ENCODE measurements at places on chromosomes 1 and 21.

GRCh38 chr1:213622365-213623063, 365.3 kb upstream of the PROX1 start:
- DNase-seq: no peak

DNA sequence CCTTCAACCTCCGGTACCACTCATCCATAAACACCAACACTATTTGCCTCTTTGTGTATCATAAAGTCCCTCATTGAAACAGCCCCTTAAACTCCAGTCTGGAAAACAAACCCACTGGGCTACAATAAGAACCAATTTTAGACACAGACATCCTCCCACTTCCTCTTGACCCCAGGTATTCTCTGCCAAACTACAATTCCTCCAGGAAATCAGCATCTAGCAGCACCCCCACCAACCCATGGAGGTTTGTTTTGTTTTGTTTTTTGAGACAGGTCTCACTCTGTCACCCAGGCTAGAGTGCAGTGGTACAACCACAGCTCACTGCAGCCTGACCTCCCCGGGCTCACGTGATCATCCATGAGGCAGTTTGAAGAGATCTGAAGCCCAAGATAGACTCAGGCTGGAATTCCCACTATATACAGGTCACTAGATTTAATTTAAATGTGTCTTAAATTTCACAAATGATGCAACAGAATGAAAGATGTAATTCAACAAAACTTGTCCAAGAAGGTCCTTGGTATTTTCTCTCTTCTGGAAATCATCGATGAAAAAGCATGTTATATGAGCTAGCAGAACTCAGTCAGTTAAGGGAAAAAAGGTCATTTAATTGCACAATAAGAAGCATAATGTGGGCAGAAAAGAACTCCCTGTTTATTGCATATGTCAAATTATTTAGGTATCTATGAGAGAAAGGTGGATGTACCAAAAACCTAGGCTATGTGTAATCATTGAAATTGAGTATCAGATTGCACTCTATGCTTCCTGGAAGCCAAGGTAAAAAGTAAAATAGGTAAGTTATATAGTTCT, 30.3 kb downstream of the TCP10L start:
- no peak for DNase-seq

- no peak for DNase-seq
Measured at GRCh38 chr1:201925301-201925567, 21.1 kb downstream of the LMOD1 start.

- DNase-seq: no peak
Measured at GRCh38 chr1:9785406-9785805, 38.4 kb downstream of the CLSTN1 start.

DNA sequence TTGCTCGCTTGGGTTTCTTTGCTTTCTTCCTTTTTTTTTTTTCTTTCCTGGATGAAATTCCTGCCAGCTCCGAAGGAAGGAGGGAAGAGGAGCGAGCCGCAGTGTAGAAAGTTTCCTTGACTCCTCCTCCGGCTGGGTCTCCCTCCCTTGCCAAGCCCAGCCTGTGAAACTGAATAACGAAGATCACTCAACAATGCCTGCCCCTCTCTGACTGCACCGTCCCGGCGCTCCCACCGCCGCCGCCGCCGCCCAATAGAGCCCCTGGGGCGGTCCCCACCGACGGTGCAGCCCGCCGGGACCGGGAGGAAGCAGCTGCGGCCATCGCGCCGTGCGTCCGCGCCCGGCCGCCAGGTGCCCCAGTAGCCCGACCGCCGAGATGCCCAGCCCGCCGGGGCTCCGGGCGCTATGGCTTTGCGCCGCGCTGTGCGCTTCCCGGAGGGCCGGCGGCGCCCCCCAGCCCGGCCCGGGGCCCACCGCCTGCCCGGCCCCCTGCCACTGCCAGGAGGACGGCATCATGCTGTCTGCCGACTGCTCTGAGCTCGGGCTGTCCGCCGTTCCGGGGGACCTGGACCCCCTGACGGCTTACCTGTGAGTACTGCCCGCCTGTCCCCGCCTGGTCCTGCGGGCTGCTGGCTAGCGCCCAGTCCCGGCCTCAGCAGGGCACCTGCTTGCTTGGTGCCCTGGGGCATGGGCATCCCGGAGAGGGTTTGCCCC, at the start of gene LGR6:
LGR6 (plus strand) TSS at position 186 of the 714 bp plus-strand sequence; CDS start at position 377, 191 bp downstream.
- DNase-seq: no peak

DNA sequence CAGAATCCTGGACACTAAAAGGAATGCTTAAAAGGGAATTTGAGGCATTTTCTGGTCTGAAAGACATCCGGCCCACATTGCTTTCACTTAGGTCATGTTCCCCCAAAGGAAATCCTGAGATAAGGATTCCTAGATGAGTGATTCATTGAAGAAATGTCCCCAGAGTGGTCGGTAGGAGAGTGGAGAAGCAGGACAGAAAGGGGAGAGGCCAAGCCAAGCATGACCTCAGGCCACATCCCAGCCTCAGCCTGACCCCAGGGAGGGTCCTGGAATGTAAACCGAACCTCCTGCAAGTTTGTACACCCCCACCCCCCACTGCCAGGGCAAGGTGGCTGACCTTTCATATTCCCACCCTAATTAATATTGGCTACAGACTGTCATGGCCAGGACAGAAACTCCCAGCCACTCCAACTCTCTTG, 16.6 kb downstream of the HIVEP3 start:
- no peak for DNase-seq

GRCh38 chr1:95699149-95699953, 465.3 kb downstream of the RWDD3 start:
- no peak for DNase-seq

Measured in NCI-H2107 (cell line).